ENCODE measurements at places on chromosomes 12 and 14. TPM values are rescaled to one million over a fixed set of nuclear protein-coding genes. Genes with fewer than 3 reads are reported as not detected.

DNA sequence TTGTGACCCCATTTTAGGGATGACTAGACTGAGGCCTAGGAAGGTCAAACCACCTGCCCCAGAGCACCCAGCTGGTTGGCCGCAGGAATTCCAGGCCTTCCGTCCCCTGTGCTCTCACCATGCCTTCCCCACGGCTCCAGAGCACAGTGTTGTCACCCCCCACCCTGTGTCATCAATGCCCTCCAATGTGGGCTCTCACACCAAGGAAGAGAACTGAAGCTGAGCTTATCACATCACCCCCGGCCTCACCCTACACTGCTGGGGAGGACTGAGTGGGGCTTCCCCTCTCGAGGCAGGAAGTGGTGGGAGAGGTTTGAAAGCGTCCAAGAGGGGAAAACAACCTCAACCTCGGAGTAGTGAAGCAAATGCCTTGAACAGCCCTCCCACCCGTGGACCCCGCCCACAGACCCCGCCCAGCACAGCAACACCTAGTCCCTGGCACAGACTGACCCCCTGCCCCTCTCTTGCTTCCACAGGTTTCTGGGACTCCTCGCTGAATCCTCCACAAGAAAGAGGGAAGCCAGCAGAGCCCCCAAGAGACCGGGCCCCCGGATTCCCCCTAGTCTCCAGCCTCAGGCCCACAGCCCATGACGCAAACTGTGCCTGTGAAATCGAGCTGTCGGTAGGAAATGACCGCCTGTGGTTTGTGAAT, 97.2 kb downstream of the LGMN start:
- DNase-seq = no peak

GRCh38 chr12:129258781-129259318, 405.6 kb downstream of the GLT1D1 start:
- no peak for DNase-seq

DNA sequence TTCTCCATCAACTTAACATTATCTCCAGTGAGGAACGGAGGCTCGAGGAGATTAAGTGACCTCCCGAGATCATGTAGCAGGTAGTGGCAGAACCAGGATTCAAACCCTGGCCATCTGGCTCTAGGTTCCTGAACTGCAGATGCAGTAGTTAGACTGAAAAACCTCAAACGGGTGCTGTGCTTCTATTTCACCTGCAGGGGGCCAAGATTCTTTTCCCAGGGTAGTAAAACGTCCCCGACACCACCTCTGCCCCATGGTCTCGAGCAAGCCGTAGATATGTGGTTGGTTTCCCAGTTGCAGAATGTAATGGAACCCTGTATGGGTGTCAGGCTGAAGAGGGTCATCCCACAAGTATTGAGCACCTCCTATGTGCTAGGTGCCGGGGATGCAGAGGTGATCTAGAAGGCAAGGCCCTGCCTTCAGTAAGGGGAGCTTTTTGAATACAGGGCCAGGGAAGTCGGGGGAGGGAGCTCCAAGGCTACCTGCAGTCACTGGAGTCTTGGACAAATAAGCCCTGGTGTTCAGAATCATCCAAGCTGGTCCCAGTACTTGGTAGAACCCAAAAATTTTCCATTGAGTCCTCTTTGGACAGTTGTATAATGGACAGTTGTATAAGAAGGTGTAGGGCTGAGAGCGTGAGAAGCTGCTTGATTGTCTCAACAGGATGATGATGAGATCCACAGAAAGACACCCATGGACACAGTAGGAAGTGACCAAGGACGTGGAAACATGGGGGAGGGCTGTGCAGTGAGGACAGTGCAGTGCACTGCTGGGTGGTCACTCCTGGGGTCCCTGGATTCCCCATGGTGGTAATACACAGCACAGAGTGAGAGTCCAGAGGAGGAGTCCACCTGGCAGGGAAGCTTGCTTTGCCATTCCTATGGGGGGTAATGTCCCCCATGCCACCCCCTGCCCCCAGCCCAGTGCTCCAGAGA, 197.2 kb downstream of the CHST11 start:
- DNase-seq = no peak

- no peak for DNase-seq
Measured at GRCh38 chr12:62658910-62659309, 192.3 kb downstream of the MON2 start.

GRCh38 chr12:29782871-29783772, 620 bp downstream of the TMTC1 start:
- DNase-seq = peak; percentile 65

DNA sequence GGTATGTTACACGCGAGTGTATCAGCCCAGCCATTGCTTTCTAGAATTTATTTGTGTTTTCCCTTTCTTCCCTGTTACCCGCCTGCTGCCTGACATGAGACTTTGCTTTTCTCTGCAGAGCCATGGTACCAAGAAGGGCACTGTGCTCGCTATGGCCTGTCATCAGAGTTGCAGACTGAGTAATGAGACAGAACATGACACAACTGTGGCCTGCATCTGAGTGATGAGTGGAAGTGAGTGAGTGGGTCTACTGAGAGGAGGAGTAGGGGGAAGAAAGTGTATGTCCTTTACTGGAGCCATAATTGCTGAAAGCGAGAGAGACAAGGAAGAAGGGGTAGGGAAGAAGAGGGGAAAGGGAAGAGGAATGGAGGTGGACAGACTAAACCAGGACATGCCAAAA, 2.9 kb downstream of the RILPL1 start:
- no peak for DNase-seq

Gene PMCH
- total RNA-seq = not detected

Gene RBMS2
- total RNA-seq = 12.8 TPM

Gene CRIP1
- 79.2 TPM for total RNA-seq

Gene BHLHE41
- total RNA-seq = 15.0 TPM
